ENCODE measurements at places on chromosomes 1 and 21.

DNA sequence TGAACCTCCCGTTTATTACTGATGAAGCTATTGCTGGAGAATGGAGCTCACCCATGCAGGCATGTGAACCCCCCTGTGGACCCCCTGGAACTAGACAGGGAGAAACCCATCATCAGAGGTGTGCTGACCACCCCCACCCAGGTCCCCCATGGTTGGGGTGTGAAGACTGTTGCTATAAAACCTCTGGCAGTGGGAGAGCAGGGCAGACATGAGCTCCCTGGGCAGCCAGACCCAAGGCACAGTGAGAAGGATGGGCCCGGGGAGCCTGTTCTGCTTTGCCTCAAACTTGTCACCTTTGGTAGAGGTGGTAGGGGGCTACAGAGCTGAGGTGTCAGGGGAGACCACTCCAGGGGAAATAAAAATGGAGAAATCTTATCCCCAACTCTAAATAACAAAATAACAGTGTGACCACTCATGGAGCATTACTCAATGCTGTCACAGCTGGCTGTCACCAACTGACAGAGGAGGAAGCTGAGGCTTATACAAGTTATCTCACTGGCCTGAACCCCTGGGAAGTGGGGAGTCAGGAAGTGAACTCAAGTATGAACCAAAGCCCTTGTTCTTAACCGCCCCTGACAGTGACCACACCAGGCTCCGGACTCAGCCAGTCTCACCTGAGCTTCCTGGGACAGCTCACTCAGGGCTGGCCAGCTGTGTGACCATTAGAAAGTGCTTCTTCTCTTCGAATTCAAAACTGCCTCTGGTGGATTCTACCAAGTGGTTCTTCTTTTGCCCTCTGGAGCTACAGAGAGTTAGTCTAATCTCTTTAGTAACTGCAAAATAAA, 698.8 kb downstream of the MATN1 start:
- DNase-seq = no peak

DNA sequence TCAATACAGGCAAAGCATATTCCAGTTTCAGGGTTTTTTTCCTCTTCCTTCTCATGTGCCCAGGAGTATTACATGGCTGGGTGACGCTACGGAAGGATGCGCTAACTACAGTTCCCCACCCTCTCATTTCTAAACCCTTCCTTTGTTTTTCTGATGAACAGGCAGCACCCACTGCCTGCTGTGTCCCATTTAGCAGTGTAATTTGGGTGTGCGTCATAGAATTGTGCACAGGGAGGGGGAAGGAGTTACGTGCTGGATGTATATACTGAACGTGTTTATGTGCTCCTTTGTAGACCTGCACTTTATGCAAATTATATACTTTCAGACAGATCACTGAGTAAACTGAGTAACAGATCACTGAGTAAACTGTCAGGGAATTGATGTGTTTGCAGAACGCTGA, 44.5 kb downstream of the ELAPOR1 start:
- DNase-seq = no peak

GRCh38 chr1:203065986-203066385, 19.8 kb downstream of the MYOG start:
- DNase-seq = no peak

GRCh38 chr21:41713495-41714281, 53.2 kb downstream of the RIPK4 start:
- no peak for DNase-seq

DNA sequence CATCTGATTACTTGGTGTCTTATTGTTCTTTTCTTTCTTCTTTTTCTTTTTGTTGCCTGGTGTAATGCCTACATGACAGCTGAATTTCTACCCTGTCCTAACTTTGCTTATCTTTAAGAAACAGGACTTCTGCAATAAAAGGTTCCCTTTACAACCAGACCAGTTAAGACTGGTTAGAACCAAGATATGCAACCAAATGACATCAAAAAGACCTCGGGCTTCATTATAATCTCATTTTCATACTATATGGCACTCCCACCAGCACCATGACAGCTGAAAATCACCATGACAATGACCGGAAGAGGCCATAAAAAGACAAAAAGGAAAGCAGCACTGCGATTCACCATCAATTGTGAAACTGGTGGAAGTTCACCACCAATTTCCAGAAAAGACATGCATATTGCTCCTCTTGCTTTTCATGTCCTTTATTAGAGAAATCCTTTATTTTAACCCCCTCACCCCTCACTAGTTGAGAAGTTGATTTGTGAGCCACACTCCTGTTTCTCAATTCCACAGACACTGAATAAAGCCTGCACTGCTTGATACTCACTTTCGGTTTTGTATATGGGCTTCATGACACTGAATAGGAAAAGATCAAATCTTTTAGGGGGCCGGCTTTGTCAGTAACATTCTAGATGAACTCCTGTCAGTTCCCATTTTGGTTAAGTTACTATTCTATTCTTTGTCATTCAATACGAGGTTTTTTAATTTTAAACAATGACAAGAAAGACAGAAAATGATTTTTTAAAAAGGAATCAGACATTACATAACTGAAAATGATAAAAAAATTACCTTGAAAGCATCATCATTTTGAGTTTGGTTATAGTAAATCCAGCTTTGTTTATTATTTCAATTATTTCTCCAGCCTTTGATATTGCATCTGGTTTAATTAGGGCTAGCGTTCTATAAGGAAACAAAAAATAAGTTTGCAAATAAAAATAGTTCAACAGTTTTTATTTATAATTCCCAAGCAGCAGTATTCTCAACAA, 58.1 kb downstream of the NME7 start:
- DNase-seq = no peak

- no peak for DNase-seq
Measured at GRCh38 chr21:41766883-41767605, at the start of gene RIPK4. RIPK4 (minus strand) TSS chr21:41767052; CDS start chr21:41767041, 11 bp downstream.

DNA sequence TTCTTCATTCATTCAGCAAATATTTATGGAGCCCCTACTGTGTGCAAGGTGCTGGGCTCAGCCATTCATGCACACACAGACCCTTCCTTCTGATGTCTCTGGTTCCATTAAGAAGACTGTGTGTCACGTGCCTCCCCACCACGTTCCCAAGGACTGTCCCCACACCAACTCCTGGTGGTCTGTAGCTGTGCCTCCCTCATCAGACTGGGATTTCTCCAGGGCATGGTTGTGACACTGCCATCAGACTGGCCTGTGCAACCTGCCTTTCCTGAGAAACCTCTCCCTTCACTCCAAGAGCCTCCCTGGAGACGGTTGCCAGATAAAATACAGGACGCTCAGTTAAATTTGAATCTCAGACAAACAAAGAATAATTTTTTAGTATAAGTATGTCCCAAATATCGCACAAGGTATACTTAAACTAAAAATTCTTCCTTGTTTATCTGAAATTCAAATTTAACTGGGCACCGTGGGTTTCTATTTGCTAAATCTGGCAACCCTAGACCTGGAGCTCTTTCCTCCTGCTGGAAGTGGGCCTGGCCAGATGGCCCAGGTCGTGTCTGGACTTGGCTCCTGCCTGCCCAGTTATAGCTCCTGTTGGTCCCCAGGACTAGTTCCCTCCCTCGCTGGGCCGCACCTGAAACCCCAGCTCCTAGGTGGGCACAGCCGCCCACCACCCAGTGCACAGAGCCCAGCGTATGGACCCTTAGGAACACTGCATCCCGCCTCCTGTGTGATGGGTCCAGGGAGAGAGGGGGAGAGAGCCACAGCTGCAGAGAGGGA, 76.9 kb downstream of the RAP1GAP start:
- DNase-seq = no peak

- DNase-seq = no peak
Measured at GRCh38 chr1:34178072-34178471, 1.4 kb downstream of the C1orf94 start.

DNA sequence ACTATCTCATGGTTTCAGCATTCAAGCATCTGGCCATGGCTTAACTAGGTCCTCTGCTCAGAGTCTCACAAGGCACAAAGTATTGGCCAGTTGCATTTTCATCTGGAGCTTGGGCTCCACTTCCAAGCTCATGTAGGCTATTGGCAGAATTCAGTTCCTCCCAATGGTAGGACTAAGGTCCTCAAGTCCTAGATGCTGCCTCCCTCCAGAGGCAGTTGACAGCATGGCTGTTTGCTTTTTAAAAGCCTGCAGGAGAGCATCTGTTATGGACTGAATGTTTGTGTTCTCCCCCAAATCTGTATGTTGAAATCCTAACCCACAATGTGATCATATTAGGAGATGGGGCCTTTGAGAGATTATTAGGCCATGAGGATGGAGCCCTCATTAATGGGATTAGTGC, 38.0 kb upstream of the HLX start:
- no peak for DNase-seq

- DNase-seq = no peak
Measured at GRCh38 chr1:67217417-67217816, 51.2 kb downstream of the IL23R start.

GRCh38 chr1:186511761-186512637, 51.1 kb upstream of the PDC start:
- no peak for DNase-seq

GRCh38 chr1:207058252-207058651, 5.2 kb downstream of the PFKFB2 start:
- no peak for DNase-seq

GRCh38 chr21:32332463-32332951, 33.9 kb downstream of the MRAP start:
- DNase-seq = no peak

GRCh38 chr1:241608379-241609033, 31.7 kb downstream of the CHML start:
- DNase-seq = no peak

DNA sequence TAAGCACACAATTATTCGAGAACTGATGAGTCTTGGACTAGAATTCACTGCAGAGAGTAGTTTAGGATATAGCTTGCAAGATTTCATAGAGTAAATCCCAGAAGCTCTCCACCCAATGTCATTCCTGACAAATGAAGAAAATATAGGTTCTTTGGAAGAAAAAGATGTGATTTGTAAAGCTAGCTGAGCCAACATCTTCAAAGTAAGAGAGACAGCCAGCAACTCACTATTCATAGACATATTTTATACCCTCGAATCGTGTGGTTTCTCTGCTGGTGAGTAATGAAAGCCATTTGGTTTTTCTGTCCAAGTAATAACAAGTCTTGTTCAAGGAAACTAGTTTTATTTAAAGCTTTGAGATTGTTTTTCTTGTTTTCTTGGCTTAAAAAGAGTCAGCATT, 165.7 kb upstream of the SYT6 start:
- no peak for DNase-seq

- no peak for DNase-seq
Measured at GRCh38 chr1:180566495-180566894, 7.7 kb downstream of the OVAAL start.

- no peak for DNase-seq
Measured at GRCh38 chr1:68287241-68287640, 54.9 kb upstream of the WLS start.

GRCh38 chr1:207218512-207219362, 102.7 kb upstream of the CD55 start:
- no peak for DNase-seq

GRCh38 chr1:234229581-234230387, 143.5 kb upstream of the COA6 start:
- DNase-seq = no peak

DNA sequence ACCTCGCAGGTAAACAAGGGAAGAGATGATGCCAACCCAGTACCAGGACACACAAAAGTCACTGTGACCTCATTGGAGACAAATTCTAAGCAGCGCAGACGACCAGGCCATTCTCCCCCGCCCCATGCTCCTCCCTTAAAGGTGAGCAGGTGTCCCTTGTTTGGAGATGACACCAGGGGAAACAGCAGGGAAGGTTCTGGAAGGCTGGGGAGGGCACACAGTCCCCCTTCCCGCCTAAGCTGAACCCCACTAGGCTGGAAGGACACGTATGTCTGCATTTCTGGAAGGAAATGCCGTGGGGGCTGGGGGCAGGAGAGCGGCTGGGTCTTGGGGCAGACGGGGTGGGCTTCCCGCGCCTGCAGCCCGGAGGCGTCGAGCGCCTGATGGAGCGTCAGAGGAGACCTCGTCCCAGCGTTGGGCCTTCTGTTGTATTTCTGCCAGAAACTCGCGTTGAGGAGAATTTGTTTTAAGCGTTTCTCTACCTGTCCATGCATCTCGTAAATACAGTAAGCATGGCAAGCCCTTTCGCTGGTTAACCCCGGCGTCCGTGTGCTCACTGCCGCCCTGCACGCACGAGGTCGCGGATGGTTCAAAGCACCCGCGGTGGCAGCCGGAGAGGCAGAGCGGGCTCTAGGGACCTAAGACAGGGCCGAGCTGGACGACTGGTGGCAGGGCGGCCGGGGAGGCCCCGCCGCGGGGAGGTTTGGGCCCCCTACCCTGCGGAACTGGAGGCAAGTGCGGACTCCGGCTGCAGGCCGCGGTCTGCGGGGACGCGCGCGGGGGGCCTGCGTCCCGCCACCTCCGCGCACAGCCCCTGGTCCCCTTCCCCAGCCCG, 1.2 kb upstream of the LHX4 start:
- DNase-seq = no peak

DNA sequence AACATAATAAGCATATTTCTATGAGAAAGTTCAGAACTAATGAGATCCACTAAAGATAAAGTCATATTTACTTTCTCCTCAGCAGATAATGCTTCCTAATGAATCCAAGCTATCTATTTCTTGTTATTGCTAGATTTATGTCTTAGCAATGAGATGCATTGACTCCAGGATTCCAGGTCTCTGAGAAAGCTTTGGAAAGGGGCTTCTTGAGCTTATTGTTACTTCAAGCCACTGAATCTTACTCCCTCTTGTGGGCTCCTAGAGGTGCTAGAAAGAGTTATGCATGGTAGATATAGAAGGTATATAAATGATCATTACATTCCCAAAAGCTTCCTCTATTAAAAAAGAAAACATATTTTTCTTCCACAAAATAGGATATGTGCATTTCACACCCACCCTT, 246.4 kb upstream of the ADAMTS5 start:
- no peak for DNase-seq

- DNase-seq = no peak
Measured at GRCh38 chr1:92367496-92367895, 68.6 kb downstream of the RPAP2 start.

DNA sequence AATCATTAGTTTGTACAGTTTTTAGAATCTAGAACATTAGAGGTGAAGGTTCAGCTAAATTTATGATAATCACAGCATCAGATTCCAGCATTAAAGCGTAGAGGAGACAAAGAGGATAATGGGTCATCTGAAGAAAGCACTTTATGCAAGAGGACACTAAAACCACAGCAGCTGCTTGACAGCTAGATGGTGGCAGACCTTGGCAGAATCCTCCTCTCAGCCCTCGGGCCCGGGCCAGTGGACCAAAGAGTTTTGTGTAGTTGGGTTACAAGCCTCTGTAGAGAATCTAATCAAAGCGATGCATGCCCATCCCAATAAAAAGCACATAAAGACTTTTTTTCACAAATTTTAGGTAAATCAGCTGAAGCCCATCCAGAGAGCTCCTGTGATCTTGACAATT, 59.4 kb downstream of the AK5 start:
- no peak for DNase-seq

GRCh38 chr1:17916702-17917101, 161.6 kb downstream of the ACTL8 start:
- no peak for DNase-seq

- no peak for DNase-seq
Measured at GRCh38 chr1:58741678-58742553, 41.9 kb downstream of the JUN start.

Measured in AG04450 (cell line).